Stimulated activated CD8-positive, alpha-beta memory T cell treated with anti-CD3 and anti-CD28 coated beads, Interleukin-2, amount 100 ng/mL, for 1 hour (primary cell): ENCODE measurements at places on chromosomes 4 and X.

GRCh38 chr4:73669410-73670183 is 49.4 kb upstream of the RASSF6 start:
- DNase-seq, result no peak

GRCh38 chr4:15902746-15903145 is 35.8 kb downstream of the FGFBP1 start:
- DNase-seq, result no peak

DNA sequence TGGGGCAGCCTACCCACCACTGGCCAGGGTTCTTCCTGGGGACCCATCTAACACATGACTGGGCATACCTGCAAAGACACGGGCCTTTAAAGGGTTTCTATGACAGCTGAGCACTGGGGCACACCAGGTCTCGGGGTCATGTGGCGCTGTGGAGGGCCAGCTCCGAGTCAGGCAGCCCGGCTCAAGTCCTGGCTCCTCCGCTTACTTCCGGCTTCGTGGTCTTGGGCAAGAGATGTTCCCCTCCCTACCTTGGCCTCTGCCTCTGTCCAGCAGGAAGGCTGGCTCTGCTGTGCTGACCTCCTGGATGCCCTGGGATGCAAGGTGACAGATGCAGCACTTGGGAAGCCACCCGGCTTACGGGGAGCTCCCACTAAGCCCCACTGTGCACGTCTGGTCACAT is 37.6 kb downstream of the HTRA3 start:
- DNase-seq, result no peak

- DNase-seq, result no peak
Measured at GRCh38 chr4:173230062-173230461, 61.5 kb downstream of the GALNT7 start.

DNA sequence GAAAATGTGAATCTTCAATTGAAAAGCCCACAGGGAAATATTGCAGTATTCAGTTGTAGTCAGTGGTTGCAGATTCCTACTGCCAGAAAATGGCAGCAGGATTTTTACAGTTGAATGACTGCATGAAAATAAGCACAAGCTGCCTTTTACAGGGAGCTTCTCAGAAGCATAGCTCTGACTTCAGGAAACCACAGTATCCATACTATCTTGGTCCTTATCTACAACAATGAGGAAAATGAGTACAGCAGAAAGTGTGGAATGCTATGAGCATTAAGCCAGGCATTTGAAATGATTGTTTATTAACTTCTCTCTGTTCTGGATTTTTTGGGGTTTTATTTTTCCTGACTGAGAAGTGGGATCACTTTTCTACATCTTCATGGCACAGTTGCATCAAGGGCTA is 34.6 kb upstream of the PRRG1 start:
- no peak for DNase-seq
